Type B pancreatic cell (in vitro differentiated cells): ENCODE measurements at places on chromosomes 7 and 10.
A peak's percentile ranks its signal among the peaks of the same experiment; 100 is the strongest.

GRCh38 chr10:62305813-62306212 lies 37.2 kb upstream of the RTKN2 start:
- no peaks in the 10 kb centered on the region for H3K36me3 ChIP-seq
- H3K4me1 ChIP-seq, result peaks cover 10% of the 10 kb centered on the region
- H3K27ac ChIP-seq, result no peak overlapping the region
- H3K4me3 ChIP-seq, result no peak overlapping the region
- no peaks in the 10 kb centered on the region for H3K27me3 ChIP-seq

GRCh38 chr7:41205600-41205999 lies 497.3 kb downstream of the INHBA start:
- no peak overlapping the region for H3K27ac ChIP-seq
- DNase-seq, result no peak
- H3K27me3 ChIP-seq, result no peaks in the 10 kb centered on the region
- no peak overlapping the region for H3K4me3 ChIP-seq

GRCh38 chr7:128409596-128410450 lies at the start of gene IMPDH1:
Gene IMPDH1 (minus strand): TSS chr7:128409982. CDS start chr7:128409901, 81 bp downstream.
- H3K4me1 ChIP-seq, result peaks cover 25% of the 10 kb centered on the region
- DNase-seq, result peak; percentile 92
- H3K27me3 ChIP-seq, result peaks cover 15% of the 10 kb centered on the region
- peak within 1 kb of the TSS; percentile 98 for H3K27ac ChIP-seq
- H3K4me3 ChIP-seq, result peak within 1 kb of the TSS; percentile 96

DNA sequence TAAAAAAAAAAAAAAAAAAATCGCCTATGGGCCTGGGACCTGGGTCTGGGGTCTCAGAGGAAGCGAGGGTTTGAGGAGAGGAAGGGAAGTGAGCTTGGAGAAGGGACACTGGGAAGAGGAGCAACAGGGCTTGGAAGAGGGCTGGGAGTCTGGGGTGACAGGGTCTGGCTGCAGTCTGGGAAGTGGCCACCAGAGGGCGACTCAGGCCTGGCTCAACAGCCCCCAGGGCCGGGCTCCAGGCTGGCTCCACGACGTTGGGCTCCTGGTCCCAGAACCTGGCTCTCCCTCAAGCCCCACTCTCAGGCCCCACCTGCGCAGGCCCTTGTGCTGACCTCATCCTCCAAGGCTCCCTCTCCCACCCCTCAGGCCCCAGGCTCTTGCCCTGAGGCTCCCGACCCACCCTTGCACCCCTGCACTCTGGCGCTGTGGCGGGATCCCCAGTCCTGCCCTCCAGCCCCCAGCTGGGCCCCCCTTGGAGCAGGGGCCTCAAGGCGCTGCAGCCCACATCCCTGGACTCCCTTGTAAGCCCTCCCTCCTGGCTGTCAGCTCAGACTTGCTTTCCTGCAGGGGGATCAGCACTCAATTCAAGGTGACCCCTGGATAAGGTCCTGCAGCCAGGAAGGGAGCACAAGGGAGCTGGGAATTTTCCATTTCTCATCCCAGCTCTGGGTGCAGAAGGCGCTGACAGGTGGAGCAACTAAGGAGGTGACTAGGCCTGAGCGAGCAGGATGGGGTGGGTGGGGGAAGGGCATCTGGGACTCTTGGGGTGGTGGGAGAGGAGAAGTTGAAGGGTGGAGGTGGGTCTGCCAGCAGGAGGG lies 5.4 kb upstream of the SPACDR start:
- H3K27ac ChIP-seq, result no peak overlapping the region
- no peaks in the 10 kb centered on the region for H3K4me1 ChIP-seq
- no peaks in the 10 kb centered on the region for H3K36me3 ChIP-seq
- no peak overlapping the region for H3K4me3 ChIP-seq

- no peak overlapping the region for H3K27ac ChIP-seq
- H3K4me1 ChIP-seq, result peaks cover 38% of the 10 kb centered on the region
- no peak overlapping the region for H3K4me3 ChIP-seq
Observed at GRCh38 chr7:55046582-55047342, 27.9 kb downstream of the EGFR start.

DNA sequence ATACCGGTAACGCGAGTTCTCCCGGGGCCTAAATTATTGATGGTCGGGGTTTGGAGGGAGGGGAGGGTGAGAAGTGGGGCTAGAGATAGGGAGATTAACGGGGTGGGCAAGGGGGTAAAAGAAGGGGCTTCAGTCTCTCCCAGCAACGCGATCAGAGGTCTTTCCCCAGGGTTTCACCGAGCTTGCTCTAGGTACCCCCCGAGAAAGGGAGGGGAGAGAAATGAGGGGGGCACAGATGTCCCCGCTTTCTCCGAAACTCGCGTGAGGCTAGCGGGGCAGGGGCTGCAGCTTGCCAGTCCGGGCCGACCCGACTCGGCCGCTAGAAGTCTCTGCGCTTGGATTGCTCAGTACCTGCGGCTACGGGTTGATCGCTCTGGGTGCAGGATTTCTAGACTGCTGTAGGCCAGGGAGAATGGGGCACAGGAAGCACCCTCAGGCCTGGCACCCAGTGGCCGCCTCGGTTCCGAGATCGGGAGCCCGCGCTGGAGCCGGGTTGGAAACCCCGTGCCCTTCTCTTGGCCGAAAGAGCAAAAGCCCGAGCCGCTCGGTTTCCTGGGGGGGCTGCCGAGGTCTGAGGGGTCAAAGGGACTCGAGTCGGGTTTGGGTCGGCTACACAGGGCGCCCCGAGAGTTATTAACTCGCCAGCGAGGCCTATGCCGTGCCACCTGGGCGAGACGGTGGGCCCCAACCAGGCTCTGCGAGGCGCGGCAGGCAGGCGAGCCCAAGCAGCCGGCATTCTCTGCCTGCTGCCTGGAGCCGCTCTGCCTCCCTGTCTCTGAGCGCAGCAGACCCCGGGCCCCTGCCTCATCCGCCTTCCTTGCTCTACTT lies 3.1 kb downstream of the PAX2 start:
- peaks cover 94% of the 10 kb centered on the region for H3K27me3 ChIP-seq
- H3K27ac ChIP-seq, result no peak overlapping the region
- peaks cover 29% of the 10 kb centered on the region for H3K4me1 ChIP-seq
- DNase-seq, result no peak
- H3K36me3 ChIP-seq, result no peaks in the 10 kb centered on the region
- H3K4me3 ChIP-seq, result peak overlapping the region; percentile 73

GRCh38 chr10:66228887-66229286 lies 696.9 kb upstream of the LRRTM3 start:
- DNase-seq, result no peak
- no peak overlapping the region for H3K27ac ChIP-seq
- H3K27me3 ChIP-seq, result no peaks in the 10 kb centered on the region
- no peaks in the 10 kb centered on the region for H3K4me1 ChIP-seq

GRCh38 chr7:155594163-155594732 lies 47.9 kb upstream of the CNPY1 start:
- peaks cover 8% of the 10 kb centered on the region for H3K27me3 ChIP-seq
- DNase-seq, result no peak
- H3K27ac ChIP-seq, result no peak overlapping the region
- no peaks in the 10 kb centered on the region for H3K36me3 ChIP-seq
- no peak overlapping the region for H3K4me3 ChIP-seq

DNA sequence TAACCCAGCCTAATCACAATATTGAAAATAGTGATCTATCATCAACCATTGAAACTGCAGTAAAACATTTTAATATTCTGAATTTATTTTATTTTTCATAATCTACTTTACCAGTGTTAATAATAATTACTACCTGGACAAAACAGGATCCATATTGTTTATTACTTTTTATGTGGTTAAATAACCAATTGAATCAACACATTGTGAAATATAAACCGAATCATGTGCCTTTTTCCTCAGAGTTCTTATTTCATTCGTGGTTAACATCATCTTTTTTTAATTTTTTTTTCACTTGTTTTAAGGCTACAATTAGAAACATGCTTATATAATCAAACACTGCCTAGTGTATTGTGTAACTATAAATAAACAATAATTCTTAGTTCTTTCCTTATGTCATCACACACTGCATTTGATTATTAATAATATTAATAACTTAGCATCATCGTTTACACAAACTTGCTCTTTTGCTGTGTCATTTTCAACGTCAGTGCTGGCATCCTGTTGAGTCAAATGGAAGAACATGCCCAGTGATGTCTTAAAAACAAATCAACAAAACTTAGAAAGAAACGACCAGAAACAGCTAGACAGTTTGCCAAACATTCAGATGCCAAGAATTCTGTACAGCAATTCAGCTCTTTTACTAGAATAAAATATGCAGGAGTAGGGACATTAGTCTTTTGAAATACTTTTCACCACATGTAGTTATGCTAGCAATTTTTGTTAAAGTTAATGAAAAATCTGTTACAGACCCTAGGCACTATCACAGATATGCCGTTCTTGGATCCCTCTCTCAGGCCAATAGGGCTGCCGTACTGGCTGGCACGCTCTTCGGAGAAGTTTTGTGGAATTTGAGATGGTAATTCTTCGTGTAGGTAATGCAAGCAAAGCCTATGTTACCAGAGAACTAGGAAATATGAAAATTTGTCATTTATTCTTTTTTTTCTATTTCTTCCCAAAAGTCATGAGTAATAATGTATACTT lies 330.4 kb upstream of the SEMA3A start:
- no peaks in the 10 kb centered on the region for H3K27me3 ChIP-seq
- no peak overlapping the region for H3K4me3 ChIP-seq

DNA sequence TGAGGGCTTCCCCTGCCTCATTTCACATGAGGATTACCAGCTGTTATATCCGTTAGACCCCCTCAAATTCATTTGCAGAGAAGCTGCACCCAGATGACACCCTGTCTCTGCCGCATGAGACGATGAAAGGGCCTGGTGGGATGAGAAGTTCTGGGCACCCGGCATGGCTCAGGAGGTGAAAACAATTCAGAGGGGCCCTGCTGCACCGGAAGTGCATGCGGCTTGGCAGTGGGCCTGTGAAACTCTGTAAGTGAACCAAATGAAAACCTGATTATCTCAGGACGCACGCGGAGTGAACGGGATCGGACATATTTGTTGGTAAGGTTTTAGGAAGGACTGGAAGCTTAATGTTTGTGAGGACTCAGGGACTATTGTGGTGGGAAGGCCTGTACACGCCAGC lies 511.2 kb downstream of the TCERG1L start:
- H3K4me1 ChIP-seq, result peaks cover 4% of the 10 kb centered on the region
- DNase-seq, result no peak

DNA sequence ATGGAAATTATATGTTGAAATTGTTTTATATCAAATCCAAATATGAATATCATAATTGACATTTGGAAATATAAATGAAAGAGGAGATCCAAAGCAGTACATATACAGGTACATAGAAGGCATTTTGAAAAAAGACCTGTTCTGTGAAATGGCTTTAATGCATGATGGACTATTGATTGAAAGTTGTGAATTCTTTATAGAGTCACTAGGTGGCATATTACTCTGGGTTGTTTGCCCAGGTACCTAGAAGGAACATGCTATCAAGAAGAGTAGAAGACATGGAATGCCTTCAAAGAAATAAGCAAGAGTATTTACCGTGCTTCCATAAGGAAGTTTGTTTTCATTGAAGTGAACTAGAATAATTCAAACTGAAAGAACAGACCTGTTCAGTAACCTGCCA lies 160.0 kb upstream of the ANK3 start:
- no peaks in the 10 kb centered on the region for H3K36me3 ChIP-seq
- no peaks in the 10 kb centered on the region for H3K27me3 ChIP-seq
- H3K4me3 ChIP-seq, result no peak overlapping the region
- H3K27ac ChIP-seq, result no peak overlapping the region
- H3K4me1 ChIP-seq, result no peaks in the 10 kb centered on the region
- DNase-seq, result no peak

DNA sequence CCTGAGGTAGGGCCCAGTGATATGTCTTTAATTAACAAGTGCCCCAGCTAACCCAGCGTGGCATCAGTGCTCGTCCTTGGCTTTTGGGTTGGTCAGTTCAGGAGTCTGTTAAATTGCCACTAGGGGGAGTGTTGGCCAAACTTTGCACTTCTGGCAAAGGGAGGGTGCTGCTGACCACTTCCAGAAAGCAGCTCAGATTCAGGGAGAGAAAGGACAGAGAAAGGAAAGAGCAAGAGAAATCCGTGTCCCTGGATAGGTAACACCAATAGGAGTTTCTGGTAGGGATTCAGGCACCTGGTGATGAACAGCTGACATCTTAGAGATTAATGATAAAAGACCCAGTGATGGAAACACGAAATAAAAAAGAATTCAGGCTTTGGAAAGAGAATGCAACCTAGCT lies 243.1 kb upstream of the AOAH start:
- peaks cover 51% of the 10 kb centered on the region for H3K4me1 ChIP-seq
- peaks cover 4% of the 10 kb centered on the region for H3K36me3 ChIP-seq
- no peak for DNase-seq
- H3K27ac ChIP-seq, result no peak overlapping the region

GRCh38 chr7:909358-910329 lies 33.3 kb downstream of the GET4 start:
- no peaks in the 10 kb centered on the region for H3K4me1 ChIP-seq
- H3K27ac ChIP-seq, result no peak overlapping the region
- H3K4me3 ChIP-seq, result no peak overlapping the region
- peaks cover 14% of the 10 kb centered on the region for H3K27me3 ChIP-seq

- DNase-seq, result no peak
- H3K27me3 ChIP-seq, result no peaks in the 10 kb centered on the region
- H3K4me1 ChIP-seq, result peaks cover 5% of the 10 kb centered on the region
- no peaks in the 10 kb centered on the region for H3K36me3 ChIP-seq
- peak overlapping the region; percentile 64 for H3K27ac ChIP-seq
Observed at GRCh38 chr7:157293413-157293788, 43.4 kb upstream of the DNAJB6 start.

DNA sequence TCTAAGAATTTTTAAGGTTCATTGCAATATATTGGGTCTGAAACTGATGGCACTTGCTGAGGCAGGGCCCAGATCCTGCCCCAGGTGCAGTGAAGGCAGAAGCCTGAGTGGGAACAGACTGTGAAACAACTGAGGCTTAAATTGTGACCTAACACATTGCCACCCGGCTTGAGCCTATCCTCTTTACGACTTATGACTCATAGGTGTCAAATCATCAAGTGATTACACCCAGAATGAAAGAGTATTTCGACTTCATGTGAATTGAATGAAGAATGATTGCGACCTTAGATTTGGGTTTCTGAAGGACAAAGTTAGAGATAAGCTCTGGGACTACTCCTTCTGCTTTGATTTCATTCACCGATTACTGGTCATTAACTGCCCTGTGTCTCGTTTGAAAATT lies 200.9 kb downstream of the CREB5 start:
- H3K4me1 ChIP-seq, result peaks cover 21% of the 10 kb centered on the region
- H3K27ac ChIP-seq, result no peak overlapping the region
- H3K27me3 ChIP-seq, result no peaks in the 10 kb centered on the region
- H3K4me3 ChIP-seq, result no peak overlapping the region
- DNase-seq, result no peak
